Effector memory CD4-positive, alpha-beta T cell (primary cell): ENCODE measurements at places on chromosomes 3 and 15.

GRCh38 chr3:60657972-60658371 is 593.3 kb downstream of the FHIT start:
- no peaks in the 10 kb centered on the region for H3K4me1 ChIP-seq
- DNase-seq, result no peak
- no peak overlapping the region for H3K4me3 ChIP-seq
- no peaks in the 10 kb centered on the region for H3K36me3 ChIP-seq
- H3K27ac ChIP-seq, result no peak overlapping the region

DNA sequence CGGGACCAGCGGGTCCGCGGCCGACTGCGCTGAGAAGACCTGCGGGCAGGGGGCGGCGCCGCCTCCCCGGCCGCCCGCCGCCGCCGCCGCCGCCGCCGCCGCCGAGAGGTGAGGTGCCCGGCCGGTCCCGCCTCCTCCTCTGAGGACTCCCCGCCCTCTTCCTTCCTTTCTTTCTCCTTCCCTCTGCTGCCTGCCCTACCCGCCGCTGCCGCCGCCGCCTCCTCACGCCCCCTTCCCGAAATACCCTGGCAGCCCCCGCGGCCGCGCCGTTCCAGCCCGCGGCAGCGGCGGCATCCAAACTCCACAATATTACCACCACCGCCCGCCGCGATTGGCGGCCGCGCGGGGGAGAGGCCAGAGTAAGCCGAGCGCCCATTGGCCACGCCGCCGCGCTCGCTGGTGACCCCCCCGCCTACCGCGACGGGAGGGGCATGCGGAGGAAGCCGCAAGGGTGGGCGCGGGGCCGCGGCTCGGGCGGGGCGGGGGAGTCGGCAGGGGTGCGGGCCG is 61.8 kb upstream of the ANKRD28 start:
- H3K27ac ChIP-seq, result peak overlapping the region; percentile 66
- H3K27me3 ChIP-seq, result no peaks in the 10 kb centered on the region
- peak; percentile 66 for DNase-seq
- no peaks in the 10 kb centered on the region for H3K36me3 ChIP-seq
- H3K4me1 ChIP-seq, result peaks cover 10% of the 10 kb centered on the region
- peak overlapping the region; percentile 80 for H3K4me3 ChIP-seq

- no peak overlapping the region for H3K27ac ChIP-seq
- H3K27me3 ChIP-seq, result no peaks in the 10 kb centered on the region
- no peaks in the 10 kb centered on the region for H3K36me3 ChIP-seq
- H3K4me3 ChIP-seq, result no peak overlapping the region
- no peak for DNase-seq
Observed at GRCh38 chr3:24388611-24389010, 106.0 kb downstream of the THRB start.

- no peaks in the 10 kb centered on the region for H3K36me3 ChIP-seq
- H3K27ac ChIP-seq, result no peak overlapping the region
- no peaks in the 10 kb centered on the region for H3K4me1 ChIP-seq
- no peak for DNase-seq
- H3K27me3 ChIP-seq, result no peaks in the 10 kb centered on the region
Observed at GRCh38 chr3:20222274-20222673, 36.3 kb upstream of the SGO1 start.

DNA sequence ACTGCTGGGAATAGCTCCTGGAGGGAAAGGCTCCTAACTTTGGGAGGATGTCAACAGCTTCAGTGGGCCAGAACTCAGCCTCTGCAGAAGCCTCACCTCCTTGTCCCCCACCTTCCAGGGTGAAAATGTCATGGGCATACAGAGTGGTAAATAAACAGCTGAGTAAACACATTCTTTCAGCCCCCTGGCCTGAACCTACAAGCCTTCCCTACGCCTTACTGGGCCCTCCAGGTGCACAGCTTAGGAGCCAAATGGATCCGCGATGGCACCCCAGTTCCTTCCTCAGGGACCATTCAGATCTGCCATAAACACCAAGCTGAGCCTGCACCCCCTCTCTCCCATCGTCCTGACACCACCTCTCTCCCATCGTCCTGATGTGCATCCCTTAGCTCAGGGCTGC is 126.2 kb upstream of the IGF1R start:
- no peaks in the 10 kb centered on the region for H3K4me1 ChIP-seq
- H3K36me3 ChIP-seq, result no peaks in the 10 kb centered on the region
- no peak overlapping the region for H3K27ac ChIP-seq
- no peak overlapping the region for H3K4me3 ChIP-seq
- no peaks in the 10 kb centered on the region for H3K27me3 ChIP-seq
- DNase-seq, result no peak

GRCh38 chr3:98734735-98735134 is 28.4 kb upstream of the ST3GAL6 start:
- peaks cover 17% of the 10 kb centered on the region for H3K27me3 ChIP-seq
- no peak for DNase-seq
- peaks cover 13% of the 10 kb centered on the region for H3K4me1 ChIP-seq
- H3K4me3 ChIP-seq, result no peak overlapping the region

DNA sequence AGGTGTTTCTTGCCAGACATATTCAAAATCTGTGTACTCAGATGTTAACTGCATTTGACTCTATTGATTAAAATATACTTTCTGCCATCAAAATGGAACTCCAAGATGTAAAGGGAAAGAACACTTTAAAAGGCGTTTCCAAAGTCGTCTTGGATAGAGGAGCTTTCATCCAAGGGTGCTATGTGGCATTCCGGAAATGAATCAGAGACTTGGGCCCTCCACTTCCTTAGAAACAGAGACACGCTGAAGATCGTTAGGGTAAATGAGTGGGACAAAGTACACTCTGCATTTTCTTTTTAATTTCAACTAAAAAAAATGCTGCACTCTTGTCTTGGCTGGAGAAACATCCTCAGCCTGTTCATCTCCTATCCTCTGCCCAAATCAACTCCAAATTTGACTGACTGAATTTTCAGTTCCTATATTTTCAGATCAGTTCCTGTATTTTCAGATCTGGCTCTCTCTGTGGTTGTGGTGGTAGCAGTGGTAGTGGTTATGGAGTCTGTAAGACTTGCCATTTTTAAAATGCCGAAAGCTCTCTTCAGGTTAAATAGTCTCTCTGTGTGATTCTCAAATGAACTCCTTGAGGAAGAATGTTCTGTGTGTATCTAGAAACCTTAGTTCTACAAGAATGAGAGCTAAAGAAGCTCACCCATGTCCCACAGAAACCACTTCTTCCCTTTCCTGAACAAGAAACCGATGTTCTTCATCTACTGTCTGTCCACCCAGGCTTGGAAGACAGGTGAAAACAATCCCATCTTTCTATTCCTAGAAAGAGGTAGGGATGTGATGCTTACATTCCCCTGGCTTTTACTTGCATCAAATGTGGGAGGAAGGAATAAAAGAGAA is 156.8 kb upstream of the ICE2 start:
- H3K27me3 ChIP-seq, result no peaks in the 10 kb centered on the region
- H3K27ac ChIP-seq, result no peak overlapping the region
- no peak overlapping the region for H3K4me3 ChIP-seq
- DNase-seq, result no peak
- H3K4me1 ChIP-seq, result no peaks in the 10 kb centered on the region
- H3K36me3 ChIP-seq, result no peaks in the 10 kb centered on the region

DNA sequence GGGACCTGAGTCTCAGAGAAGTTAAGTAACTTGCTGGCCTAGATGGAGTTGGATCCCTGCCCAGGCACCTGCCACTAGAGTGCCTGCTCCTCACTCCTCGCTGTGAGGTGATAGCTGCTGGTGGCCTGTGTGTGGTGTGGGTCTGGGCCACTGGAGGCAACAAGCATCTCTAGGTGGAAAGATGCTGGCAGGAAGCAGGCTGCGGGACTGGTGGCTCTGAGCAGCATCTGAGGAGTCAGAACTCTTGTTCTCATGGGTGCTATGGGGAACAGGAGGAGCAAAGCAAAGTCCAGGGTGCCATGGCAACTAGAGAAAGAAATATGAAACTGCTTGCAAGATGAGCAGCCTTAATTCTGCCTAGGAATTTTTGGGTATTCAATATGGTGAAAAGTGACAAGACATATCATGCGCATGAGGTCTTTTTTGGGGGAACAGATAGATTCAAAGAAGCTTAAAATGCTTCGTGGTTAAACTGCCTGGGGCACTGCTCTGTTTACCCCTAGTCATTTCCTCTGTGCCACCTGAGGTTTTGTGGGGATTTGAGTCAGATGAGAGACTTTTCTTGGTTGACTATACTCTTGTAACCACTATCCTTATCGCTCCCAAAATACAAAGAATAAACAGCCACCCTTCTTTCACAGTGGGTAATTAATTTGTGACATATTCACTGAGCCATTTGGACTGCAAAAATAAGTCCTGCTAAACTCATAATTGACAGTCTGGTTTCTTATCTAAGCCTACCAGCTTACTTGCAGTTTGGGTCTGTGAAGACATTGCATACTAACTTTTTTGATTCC is 50.3 kb downstream of the MED12L start:
- H3K27me3 ChIP-seq, result no peaks in the 10 kb centered on the region
- no peak overlapping the region for H3K4me3 ChIP-seq
- no peaks in the 10 kb centered on the region for H3K36me3 ChIP-seq
- H3K4me1 ChIP-seq, result peaks cover 13% of the 10 kb centered on the region

DNA sequence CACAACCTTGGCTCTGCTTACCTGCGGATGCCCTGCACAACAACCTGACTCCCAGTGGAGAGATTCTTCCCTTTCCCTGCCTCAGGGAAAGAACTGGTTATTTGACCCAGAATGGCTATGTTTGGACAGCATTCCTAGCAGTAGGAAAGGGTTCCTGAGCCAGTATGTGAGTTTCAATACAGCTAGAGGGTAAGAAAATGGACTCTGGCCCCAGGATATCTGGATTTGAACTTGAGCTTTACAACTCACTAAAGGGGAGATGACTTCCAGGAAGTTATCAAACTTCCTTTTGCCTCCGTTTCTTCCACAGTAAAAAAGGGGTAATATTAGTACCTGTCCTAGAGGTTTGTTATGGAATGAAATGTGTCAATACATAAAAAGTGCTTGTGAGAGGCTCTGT is 28.1 kb upstream of the PLSCR4 start:
- DNase-seq, result no peak
- no peaks in the 10 kb centered on the region for H3K36me3 ChIP-seq
- no peaks in the 10 kb centered on the region for H3K4me1 ChIP-seq
- no peak overlapping the region for H3K4me3 ChIP-seq
- no peak overlapping the region for H3K27ac ChIP-seq

GRCh38 chr3:38021196-38021595 is 8.2 kb downstream of the PLCD1 start:
- peaks cover 38% of the 10 kb centered on the region for H3K36me3 ChIP-seq
- no peaks in the 10 kb centered on the region for H3K27me3 ChIP-seq
- no peak overlapping the region for H3K4me3 ChIP-seq
- no peak for DNase-seq
- H3K4me1 ChIP-seq, result peaks cover 8% of the 10 kb centered on the region

- no peak overlapping the region for H3K4me3 ChIP-seq
- no peak overlapping the region for H3K27ac ChIP-seq
- no peaks in the 10 kb centered on the region for H3K27me3 ChIP-seq
- no peaks in the 10 kb centered on the region for H3K36me3 ChIP-seq
Observed at GRCh38 chr3:50173685-50174516, 17.5 kb upstream of the GNAT1 start.

DNA sequence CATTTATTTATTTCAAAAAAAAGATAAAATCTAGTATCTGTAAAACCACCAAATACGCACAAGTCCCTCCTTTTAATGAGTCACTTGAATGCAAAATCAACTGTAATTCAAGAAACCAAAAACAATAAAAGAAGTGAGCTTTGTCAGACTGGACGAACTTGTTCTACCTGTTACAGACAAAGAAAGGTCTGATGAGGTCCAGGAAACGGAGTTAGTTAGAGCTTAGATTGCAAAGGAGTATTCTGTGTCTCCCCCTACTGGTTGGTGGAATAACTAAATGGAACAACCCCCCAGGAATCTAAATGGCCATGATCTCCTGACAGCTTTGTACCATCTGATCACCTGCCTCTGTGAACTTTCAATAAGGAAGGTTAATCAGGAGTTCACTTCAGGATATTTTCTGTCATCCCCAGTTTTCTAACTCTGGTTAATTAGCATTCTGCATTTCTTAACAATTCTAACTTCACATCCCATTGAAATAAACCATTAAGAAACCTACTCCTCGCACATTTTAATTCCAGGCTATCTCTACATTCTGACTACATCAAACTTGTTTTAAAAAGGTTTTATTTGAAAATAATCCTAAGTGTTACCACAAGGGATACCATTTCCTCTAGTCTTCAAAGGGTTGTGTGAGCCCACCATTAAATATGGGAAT is 333.0 kb upstream of the SATB1 start:
- no peaks in the 10 kb centered on the region for H3K36me3 ChIP-seq
- no peak overlapping the region for H3K4me3 ChIP-seq
- no peak for DNase-seq
- no peak overlapping the region for H3K27ac ChIP-seq
- H3K4me1 ChIP-seq, result no peaks in the 10 kb centered on the region

- H3K27ac ChIP-seq, result no peak overlapping the region
- H3K4me1 ChIP-seq, result no peaks in the 10 kb centered on the region
Observed at GRCh38 chr3:170012683-170013400, 25.0 kb upstream of the GPR160 start.

- H3K36me3 ChIP-seq, result no peaks in the 10 kb centered on the region
- no peak for DNase-seq
- H3K27me3 ChIP-seq, result peaks cover 58% of the 10 kb centered on the region
- no peaks in the 10 kb centered on the region for H3K4me1 ChIP-seq
- no peak overlapping the region for H3K27ac ChIP-seq
Observed at GRCh38 chr3:147389717-147390116, 16.6 kb downstream of the ZIC4 start.
